ENCODE measurements at places on chromosomes 13 and 19.

DNA sequence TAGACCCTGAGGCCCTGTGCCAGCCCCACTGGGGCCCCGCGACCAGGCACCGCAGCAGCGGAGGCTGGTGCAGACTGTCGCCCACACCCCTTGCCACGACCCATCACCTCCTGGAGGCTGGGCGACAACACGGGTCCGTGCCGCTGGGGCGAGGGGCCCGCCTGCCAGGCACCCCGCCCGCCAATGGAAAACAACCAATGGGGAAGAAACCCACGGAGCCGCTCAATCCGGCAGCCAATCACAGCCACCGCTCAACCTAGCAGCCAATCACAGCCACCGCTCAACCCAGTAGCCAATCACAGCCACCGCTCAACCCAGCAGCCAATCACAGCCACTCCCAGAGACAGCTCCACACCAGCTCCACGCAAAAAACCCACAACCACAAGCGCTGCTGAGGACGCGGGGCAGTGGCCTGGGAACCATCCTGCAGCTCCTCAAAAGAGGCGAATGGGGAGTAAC lies 29.7 kb downstream of the GPX4 start:
- H3K27me3 ChIP-seq, result no peaks in the 10 kb centered on the region
- H3K27ac ChIP-seq, result no peak overlapping the region
- peaks cover 54% of the 10 kb centered on the region for H3K4me1 ChIP-seq
- no peak for DNase-seq

GRCh38 chr19:10112895-10113591 lies 1.6 kb downstream of the P2RY11 start:
- H3K4me3 ChIP-seq, result no peak overlapping the region
- H3K4me1 ChIP-seq, result peaks cover 12% of the 10 kb centered on the region
- no peaks in the 10 kb centered on the region for H3K27me3 ChIP-seq

DNA sequence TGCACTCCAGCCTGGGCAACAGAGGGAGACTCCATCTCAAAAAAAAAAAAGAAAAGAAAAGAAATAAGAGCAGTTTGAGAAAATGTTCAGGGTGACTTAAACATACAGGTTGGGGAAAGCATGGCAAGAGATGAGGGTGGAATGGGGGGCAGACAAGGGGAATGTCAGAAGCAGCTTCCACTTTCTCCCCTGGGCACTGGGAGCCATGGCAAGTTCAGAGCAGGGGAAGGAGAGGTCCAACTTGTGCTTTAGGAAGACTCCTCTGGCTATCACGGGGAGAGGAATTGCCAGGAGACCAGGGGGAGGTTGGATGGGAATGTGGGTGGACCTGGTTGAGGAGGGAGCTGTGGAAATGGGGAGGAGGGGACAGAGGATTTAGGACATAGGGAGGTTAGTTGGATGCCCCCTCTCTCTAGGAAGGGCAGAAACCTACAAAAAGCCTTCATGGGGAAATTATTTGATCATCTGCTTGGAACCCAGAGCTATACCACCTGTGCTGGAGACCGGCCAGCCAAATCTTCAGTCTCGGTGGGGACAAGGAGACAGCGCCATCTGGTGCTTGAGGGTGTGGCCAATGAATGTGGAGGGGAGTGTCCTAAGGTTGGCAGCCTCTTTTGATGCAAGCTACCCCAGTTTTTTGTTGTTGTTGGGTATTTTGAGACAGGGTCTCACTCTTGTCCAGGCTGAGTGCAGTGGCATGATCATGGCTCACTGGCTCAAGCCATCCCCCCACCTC lies 7.3 kb upstream of the STRN4 start:
- H3K4me1 ChIP-seq, result peaks cover 7% of the 10 kb centered on the region
- no peaks in the 10 kb centered on the region for H3K27me3 ChIP-seq
- peak; percentile 42 for DNase-seq
- H3K4me3 ChIP-seq, result no peak overlapping the region

DNA sequence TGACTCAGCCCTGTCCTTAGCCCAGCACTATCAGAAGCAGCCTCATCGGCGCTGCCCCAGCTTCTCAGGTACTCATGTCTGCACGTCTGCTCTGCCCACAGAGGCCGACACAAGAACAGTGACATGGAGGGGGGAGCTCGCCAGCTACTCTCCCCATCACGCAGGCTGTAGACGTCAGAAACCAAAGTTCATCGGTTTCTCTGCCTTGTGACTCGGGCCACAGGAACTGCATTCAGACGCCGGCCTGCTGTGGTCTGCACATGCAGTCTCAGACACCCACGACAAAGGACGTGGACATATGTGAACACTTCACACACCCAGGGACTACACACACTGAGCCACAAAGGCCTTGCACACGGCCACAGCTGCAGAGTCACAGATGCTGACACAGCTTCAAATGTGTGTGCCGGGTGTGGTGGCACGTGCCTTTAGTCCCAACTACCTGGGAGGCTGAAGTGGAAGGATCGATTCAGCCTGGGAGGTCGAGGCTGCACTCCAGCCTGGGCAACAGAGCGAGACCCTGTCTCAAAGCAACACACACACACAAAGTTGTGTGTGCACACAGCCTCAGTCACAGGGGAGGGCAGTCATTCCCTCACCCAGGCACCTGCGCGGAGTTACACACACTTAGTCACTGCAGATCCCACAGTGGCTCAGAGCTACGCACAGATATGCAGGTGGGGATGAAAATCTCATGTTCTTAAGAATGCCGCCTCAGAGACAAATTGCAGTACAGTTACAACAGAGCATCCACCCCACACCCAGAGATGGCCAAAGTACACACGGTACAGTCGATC lies 4.9 kb upstream of the ZFP36 start:
- peak overlapping the region; percentile 16 for H3K27ac ChIP-seq
- peaks cover 32% of the 10 kb centered on the region for H3K4me1 ChIP-seq
- H3K4me3 ChIP-seq, result peak overlapping the region; percentile 39
- H3K36me3 ChIP-seq, result peaks cover 7% of the 10 kb centered on the region
- peak; percentile 94 for DNase-seq
- H3K27me3 ChIP-seq, result no peaks in the 10 kb centered on the region

GRCh38 chr19:4491446-4491845 lies 19.3 kb downstream of the HDGFL2 start:
- H3K27ac ChIP-seq, result no peak overlapping the region
- peaks cover 79% of the 10 kb centered on the region for H3K36me3 ChIP-seq
- no peak for DNase-seq
- H3K27me3 ChIP-seq, result no peaks in the 10 kb centered on the region
- H3K4me3 ChIP-seq, result no peak overlapping the region

GRCh38 chr13:23159760-23160637 lies 20.8 kb upstream of the SGCG start:
- no peak for DNase-seq
- no peak overlapping the region for H3K27ac ChIP-seq
- H3K4me1 ChIP-seq, result peaks cover 10% of the 10 kb centered on the region
- H3K4me3 ChIP-seq, result peak overlapping the region; percentile 68
- H3K36me3 ChIP-seq, result no peaks in the 10 kb centered on the region
- H3K27me3 ChIP-seq, result peaks cover 17% of the 10 kb centered on the region

GRCh38 chr19:5017235-5017634 lies 48.3 kb downstream of the KDM4B start:
- DNase-seq, result no peak
- H3K27ac ChIP-seq, result no peak overlapping the region
- H3K36me3 ChIP-seq, result peaks cover 31% of the 10 kb centered on the region

- peaks cover 82% of the 10 kb centered on the region for H3K27me3 ChIP-seq
- no peaks in the 10 kb centered on the region for H3K36me3 ChIP-seq
- H3K4me3 ChIP-seq, result no peak overlapping the region
- no peak for DNase-seq
- no peak overlapping the region for H3K27ac ChIP-seq
These were observed 5.9 kb upstream of the MCF2L start for GRCh38 chr13:112962911-112963625.

GRCh38 chr13:36850790-36851438 lies 31.9 kb downstream of the RFXAP start:
- peaks cover 5% of the 10 kb centered on the region for H3K36me3 ChIP-seq
- H3K4me1 ChIP-seq, result no peaks in the 10 kb centered on the region
- no peak for DNase-seq
- no peak overlapping the region for H3K4me3 ChIP-seq
- H3K27me3 ChIP-seq, result no peaks in the 10 kb centered on the region
- H3K27ac ChIP-seq, result no peak overlapping the region

DNA sequence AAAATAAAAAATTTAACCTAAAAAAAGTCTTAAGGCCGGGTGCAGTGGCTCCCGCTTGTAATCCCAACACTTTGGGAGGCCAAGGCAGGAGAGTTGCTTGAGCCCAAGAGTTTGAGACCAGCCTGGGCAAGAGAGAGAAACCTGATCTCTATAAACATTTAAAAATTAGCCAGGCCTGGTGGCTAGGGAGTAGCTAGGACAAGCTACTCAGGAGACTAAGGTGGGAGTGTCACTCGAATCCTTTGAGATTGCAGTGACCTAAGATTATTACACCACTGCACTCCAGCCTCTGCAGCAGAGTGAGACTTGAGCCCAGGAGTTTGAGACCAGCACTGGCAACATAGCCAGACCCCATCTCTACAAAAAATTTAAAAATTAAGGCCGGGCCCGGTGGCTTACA lies 1.1 kb downstream of the CCDC97 start:
- peaks cover 18% of the 10 kb centered on the region for H3K4me1 ChIP-seq
- DNase-seq, result peak; percentile 47
- no peaks in the 10 kb centered on the region for H3K27me3 ChIP-seq
- H3K4me3 ChIP-seq, result no peak overlapping the region
- peaks cover 44% of the 10 kb centered on the region for H3K36me3 ChIP-seq
- peak overlapping the region; percentile 99 for H3K27ac ChIP-seq

GRCh38 chr19:1768248-1768647 lies 14.9 kb downstream of the ONECUT3 start:
- no peak overlapping the region for H3K27ac ChIP-seq
- DNase-seq, result no peak
- H3K27me3 ChIP-seq, result peaks cover 70% of the 10 kb centered on the region
- H3K36me3 ChIP-seq, result no peaks in the 10 kb centered on the region
- peaks cover 2% of the 10 kb centered on the region for H3K4me1 ChIP-seq
- no peak overlapping the region for H3K4me3 ChIP-seq

- H3K27ac ChIP-seq, result no peak overlapping the region
- peaks cover 58% of the 10 kb centered on the region for H3K27me3 ChIP-seq
- no peak for DNase-seq
These were observed 2.4 kb downstream of the ELAVL3 start for GRCh38 chr19:11478167-11479089.

GRCh38 chr19:38674388-38675171 lies 27.1 kb downstream of the ACTN4 start:
- H3K4me3 ChIP-seq, result no peak overlapping the region
- H3K27ac ChIP-seq, result peak overlapping the region; percentile 87
- DNase-seq, result peak; percentile 68
- H3K36me3 ChIP-seq, result peaks cover 6% of the 10 kb centered on the region
- H3K4me1 ChIP-seq, result peaks cover 49% of the 10 kb centered on the region

DNA sequence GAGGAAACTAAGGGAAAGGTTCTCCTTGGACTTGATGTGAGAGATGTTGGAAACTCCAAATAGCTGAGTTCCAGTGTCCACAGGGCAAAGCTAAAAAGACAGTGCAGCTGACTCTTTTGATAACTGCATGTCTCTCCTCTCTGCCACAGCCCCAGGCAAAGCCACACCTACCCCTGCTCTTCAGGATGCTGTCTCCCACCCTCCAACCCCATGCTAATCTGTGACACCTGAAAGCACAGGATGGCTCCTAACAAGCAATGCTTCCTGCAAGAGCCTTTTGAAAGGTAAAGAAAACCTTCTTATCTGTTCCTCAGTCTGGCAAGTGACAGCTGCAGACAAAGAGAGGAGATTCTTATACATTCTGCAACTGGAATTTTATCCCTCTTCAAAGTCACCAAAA lies 14.5 kb downstream of the SLC46A3 start:
- no peak overlapping the region for H3K4me3 ChIP-seq
- H3K36me3 ChIP-seq, result no peaks in the 10 kb centered on the region
- no peaks in the 10 kb centered on the region for H3K27me3 ChIP-seq
- H3K27ac ChIP-seq, result no peak overlapping the region
- DNase-seq, result no peak

DNA sequence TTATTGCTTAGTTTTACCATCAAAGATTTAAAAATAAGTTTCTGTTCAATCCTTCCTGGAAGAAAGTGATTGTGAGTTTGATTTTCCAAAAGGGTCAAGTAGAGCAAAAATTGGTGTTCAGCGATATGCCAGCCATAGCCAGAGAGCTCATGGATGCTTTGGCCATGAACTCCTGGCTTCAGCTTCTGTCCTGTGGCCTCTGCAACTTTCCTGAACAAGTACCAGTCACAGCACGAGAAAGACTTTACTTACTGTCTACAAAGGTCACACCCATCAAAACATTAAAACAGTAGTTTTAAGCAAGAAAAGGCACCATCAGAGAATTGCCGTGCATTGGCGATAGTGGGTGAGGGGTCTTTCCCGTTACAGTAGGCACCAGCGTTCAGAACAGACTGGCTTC lies 753.0 kb upstream of the SGCG start:
- no peak overlapping the region for H3K27ac ChIP-seq
- no peak overlapping the region for H3K4me3 ChIP-seq
- H3K4me1 ChIP-seq, result peaks cover under 1% of the 10 kb centered on the region
- DNase-seq, result no peak
- H3K36me3 ChIP-seq, result no peaks in the 10 kb centered on the region

DNA sequence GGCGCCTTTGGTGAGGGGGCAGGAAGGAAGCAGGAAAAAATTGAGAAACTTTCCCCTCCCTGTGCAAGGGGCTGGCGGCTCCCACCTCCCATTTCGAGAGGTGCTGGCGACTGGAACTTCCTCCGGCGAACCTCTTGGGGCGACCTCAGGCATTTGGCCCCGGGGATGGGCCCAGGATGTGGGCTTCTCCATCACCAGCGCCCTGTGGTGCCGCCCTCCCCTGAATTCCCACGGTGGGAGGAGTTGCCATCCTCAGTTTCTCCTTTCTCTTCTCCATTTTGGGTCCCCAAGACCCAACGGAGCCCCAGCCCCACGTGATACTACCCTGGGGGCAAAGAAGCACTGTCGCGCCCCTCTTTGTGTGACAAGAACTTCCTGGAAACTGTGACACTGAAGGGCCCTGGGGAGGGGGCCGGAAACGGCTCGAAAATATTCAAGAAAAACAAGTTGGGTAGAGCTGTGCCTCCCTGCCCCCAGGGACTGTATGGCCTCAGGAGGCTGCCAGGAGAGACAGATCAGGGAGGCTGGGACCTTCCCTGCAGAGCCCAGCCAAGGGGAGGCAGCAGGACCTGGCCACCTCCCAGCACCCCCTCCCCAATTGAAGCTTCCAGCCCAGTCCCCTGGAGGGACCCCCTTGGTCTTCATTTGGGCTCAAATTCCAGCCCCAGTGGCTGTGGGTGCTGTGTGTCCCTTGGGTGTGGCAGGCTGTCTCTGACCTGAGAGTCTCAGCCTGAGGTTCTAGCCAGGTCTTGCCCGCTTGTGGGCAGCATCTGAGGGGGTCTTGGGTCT lies 16.2 kb upstream of the AP1M2 start:
- peak; percentile 17 for DNase-seq
- peaks cover 14% of the 10 kb centered on the region for H3K4me1 ChIP-seq
- peaks cover 6% of the 10 kb centered on the region for H3K27me3 ChIP-seq
- H3K4me3 ChIP-seq, result peak overlapping the region; percentile 100
